H7 (cell line): ENCODE measurements at places on chromosomes 1 and 21.

GRCh38 chr1:193085263-193085662 lies 20.0 kb downstream of the GLRX2 start:
- no peak for DNase-seq

DNA sequence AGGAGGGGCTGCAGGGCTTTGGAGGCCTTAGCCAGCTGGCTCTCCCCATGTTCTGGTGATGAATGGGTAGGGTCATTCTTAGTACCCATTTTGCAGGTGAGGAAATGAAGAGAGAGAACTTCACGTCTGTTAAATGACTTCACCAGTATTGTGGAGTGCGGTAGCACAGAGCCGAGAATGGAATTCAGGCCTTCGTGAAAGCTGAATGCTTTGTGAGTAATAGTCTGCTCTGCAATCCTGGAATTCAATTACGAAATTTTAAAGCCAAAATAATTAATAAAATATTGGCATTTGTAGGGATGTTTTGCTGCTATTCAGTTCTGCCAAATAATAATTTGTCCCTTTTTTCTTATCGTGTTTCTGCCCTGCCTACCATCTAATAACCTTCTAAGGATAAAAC lies 197.7 kb downstream of the GREM2 start:
- DNase-seq = no peak

GRCh38 chr1:25808481-25809244 lies 8.7 kb downstream of the SELENON start:
- DNase-seq = peak; percentile 43

- DNase-seq = peak; percentile 66
Observed at GRCh38 chr1:205988585-205988995, 14.6 kb downstream of the RAB7B start.

GRCh38 chr21:17679002-17679600 lies 66.4 kb upstream of the BTG3 start:
- DNase-seq = peak; percentile 38

DNA sequence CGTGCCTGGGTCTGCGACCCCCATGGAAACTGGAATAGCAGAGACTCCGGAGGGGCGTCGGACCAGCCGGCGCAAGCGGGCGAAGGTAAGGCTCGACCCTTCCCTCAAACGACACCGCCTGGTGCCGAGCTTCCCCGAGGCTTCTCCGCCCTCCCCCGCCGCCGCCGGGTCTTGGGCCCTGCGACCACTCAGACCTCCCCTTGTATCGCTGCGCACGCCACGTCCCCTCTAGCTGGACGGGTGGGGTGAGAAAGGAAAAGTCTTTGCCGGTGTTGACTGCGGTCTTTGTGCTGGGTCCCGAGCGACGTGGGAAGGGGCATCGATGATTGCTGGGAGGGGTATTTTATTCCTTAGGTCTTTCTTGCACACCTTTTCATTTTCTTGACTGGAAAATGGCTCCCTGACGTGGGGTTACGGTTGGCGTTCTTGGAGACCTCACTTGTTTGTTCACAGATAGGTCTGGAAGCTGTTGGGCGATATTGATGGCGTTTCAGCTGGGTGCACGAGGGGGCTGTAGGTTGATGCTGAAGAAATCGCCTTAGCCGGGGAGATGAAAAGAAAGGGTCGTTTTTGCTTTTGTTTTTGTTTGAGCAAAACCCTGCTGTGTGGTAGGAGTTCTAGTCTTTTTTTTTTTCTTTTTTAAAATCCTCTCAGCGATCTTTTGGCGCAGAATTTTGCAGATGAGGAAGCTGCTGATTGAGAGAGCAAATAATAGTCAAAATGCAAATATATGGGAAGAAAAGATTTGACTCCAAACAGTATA lies 776 bp downstream of the KDM1A start:
- peak; percentile 48 for DNase-seq

- no peak for DNase-seq
Observed at GRCh38 chr1:230340526-230341161, 85.5 kb downstream of the PGBD5 start.
